ENCODE measurements at places on chromosomes 3 and 15. TPM values are rescaled to one million over a fixed set of nuclear protein-coding genes. Genes with fewer than 3 reads are reported as not detected.

Gene NOX5
- total RNA-seq: 0.26 TPM

Gene MST1R
- total RNA-seq: 1.3 TPM

Gene COMMD4
- total RNA-seq: 52.8 TPM

Gene ZPLD1
- total RNA-seq: 0.26 TPM

Gene CYP1A2
- total RNA-seq: not detected

Gene JMJD7
- 2.7 TPM for total RNA-seq

Gene PODXL2
- total RNA-seq: 1.1 TPM

Gene P2RY14
- not detected for total RNA-seq

Gene NMNAT3
- 1.7 TPM for total RNA-seq

Gene CADPS
- not detected for total RNA-seq

Gene ZNF620
- total RNA-seq: 1.6 TPM

Gene SEMA5B
- total RNA-seq: 0.13 TPM

Gene SLC26A6
- total RNA-seq: 27.6 TPM

Gene TGM5
- total RNA-seq: 0.22 TPM

Gene MEGF11
- not detected for total RNA-seq

Gene SAMD7
- not detected for total RNA-seq

Gene SYNPR
- not detected for total RNA-seq

Gene ARHGEF26
- 5.2 TPM for total RNA-seq

Gene ADAMTSL3
- 6.0 TPM for total RNA-seq

Gene PIERCE2
- total RNA-seq: 4.6 TPM

Gene FBXW12
- total RNA-seq: not detected

Gene TJP1
- total RNA-seq: 92.2 TPM

Gene SNURF
- 11.7 TPM for total RNA-seq

Gene THSD4
- total RNA-seq: 5.4 TPM

Gene MIX23
- total RNA-seq: 29.2 TPM

Gene GOLGA8N
- total RNA-seq: 5.7 TPM

Gene TMEM207
- not detected for total RNA-seq

Gene TMEM45A
- 99.8 TPM for total RNA-seq

Gene ABI3BP
- total RNA-seq: 728 TPM

Gene PAK6
- not detected for total RNA-seq

Gene CEP63
- total RNA-seq: 26.3 TPM

Gene CADM2
- not detected for total RNA-seq

Gene MST1
- total RNA-seq: 3.1 TPM

Gene P2RY12
- not detected for total RNA-seq

Gene PLA2G4B
- total RNA-seq: 0.32 TPM

Gene NR2E3
- not detected for total RNA-seq

Gene ROPN1
- 0.22 TPM for total RNA-seq

Gene MCCC1
- total RNA-seq: 24.0 TPM

Gene ZDHHC19
- not detected for total RNA-seq

Gene SPRED1
- 36.3 TPM for total RNA-seq

Gene CLDN18
- under 0.01 TPM for total RNA-seq

Gene IL20RB
- total RNA-seq: 0.91 TPM

Gene FAM43A
- total RNA-seq: 6.8 TPM

Gene ISL2
- total RNA-seq: not detected

Gene CPA3
- total RNA-seq: not detected

Gene MTFMT
- total RNA-seq: 23.1 TPM

Gene POLR2M
- total RNA-seq: 178 TPM

Gene TTLL13
- 0.13 TPM for total RNA-seq

Gene CPNE4
- total RNA-seq: not detected

Gene GPR160
- 0.26 TPM for total RNA-seq

Gene CFAP100
- not detected for total RNA-seq

Gene ACAN
- total RNA-seq: 1,316 TPM

Gene SSR3
- total RNA-seq: 289 TPM

Gene RAD51
- total RNA-seq: 4.8 TPM

Data from articular chondrocyte of knee joint (primary cell).